Stimulated activated CD4-positive, alpha-beta T cell treated with anti-CD3 and anti-CD28 coated beads, Interleukin-4, amount 100 ng/mL, for 4 hours (primary cell): ENCODE measurements at places on chromosomes 1 and 21.

- DNase-seq: no peak
These were observed 169.9 kb upstream of the CACNA1E start for GRCh38 chr1:181313466-181313865.

- DNase-seq: no peak
These were observed 24.0 kb upstream of the QSOX1 start for GRCh38 chr1:180130651-180131050.

GRCh38 chr1:30675761-30676160 is 47.6 kb downstream of the MATN1 start:
- no peak for DNase-seq

GRCh38 chr1:89306273-89306672 is 33.6 kb upstream of the GBP5 start:
- DNase-seq: no peak

- DNase-seq: no peak
These were observed 42.0 kb downstream of the GRIK3 start for GRCh38 chr1:36992139-36992943.

GRCh38 chr1:205062319-205062718 is 19.3 kb downstream of the CNTN2 start:
- DNase-seq: no peak

DNA sequence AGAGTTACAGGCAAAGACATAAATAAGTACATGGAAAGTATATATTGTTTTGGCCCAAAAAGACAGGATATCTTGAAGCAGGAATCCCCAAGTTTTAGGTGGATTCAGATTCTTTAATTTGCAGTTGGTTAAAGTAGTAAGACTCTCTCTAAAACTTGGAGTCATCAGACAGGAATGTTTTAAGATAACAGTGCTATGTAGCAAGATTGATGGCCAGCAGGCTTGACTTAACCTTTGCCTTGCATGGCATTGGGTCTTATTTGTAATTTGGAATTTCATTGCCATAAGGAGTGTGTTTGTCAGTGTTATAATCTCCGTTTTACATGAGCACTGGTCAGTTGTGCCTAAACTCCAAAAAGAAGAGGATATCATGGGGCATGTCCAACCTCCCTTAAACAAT is 727.6 kb upstream of the CHRM3 start:
- no peak for DNase-seq

- DNase-seq: no peak
These were observed 17.2 kb upstream of the ID3 start for GRCh38 chr1:23576338-23577055.

GRCh38 chr1:3024019-3024418 is 2.8 kb downstream of the ACTRT2 start:
- no peak for DNase-seq

DNA sequence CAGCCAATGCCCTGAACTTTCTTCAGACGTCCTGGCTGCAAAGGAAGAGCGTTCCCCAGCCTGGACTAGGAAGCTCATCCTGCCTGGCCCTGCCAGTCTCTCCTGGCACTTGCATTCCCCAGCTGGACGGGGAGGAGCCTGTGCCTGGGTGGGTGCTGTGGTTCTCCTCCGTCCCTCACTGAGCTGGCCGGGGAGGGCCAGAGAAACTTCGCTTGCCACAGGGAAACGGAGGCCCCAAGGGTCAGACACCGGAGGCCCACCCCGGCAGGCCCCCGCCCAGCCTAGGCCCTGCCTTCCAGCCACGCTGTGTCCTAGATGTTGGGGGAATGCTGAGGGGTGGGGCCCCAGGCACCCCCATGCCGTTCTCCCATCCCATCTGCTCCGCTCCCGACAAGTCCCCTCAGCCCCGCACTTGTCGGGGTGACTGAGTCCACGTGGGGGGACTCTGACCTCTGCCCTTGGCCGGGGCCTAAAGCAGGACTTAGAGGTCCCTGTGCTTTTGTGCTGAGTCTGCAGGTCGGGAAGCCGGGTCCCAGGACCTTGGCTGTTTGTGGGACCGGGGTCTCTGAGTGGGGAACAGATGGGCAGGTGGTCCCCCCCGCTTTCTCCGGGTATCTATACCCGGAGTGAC is 4.8 kb downstream of the FTCD start:
- DNase-seq: no peak

GRCh38 chr21:15586752-15587427 is 142.9 kb upstream of the USP25 start:
- DNase-seq: no peak

DNA sequence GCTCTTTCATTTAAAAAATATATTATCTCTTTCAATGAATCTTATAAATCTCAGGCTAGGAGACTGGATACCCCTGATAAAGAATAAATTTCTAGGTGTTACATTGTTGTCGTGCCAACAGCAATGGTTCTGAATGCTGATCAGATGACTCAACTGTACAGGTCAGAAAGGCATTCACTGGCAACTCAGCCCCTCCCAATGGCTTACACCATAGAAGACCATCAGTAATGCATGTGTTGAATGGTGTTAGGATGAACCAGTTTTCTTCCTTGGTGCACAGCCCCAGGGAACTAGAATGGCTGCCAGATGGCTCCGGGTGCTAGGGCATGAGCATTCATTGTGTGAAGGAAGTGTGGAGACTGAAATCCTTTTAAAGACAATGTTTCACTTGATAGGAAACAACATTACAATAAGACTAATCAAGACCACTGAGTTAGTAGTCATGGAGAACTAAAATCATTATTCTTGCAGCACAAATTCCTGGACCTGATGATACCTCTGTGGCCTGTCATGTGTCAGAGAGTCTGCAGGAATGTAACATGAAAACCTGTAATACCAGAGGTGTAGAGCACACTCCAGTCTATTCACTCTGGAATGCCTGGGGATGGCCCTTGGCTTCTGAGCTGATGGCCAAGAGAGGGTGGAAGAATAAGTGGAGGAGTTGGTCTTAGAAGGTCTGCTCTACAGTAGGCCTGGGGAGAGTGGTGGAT is 187.7 kb upstream of the LMO4 start:
- DNase-seq: no peak
